ENCODE measurements at places on chromosomes 13 and 19. TPM values are rescaled to one million over a fixed set of nuclear protein-coding genes. Genes with fewer than 3 reads are reported as not detected.

GRCh38 chr13:36067746-36068381, 63.3 kb downstream of the DCLK1 start:
- no peak for DNase-seq

The ZIC2 gene
- total RNA-seq = not detected

The PGLYRP1 gene
- total RNA-seq = not detected

The DAND5 gene
- total RNA-seq = 0.32 TPM

DNA sequence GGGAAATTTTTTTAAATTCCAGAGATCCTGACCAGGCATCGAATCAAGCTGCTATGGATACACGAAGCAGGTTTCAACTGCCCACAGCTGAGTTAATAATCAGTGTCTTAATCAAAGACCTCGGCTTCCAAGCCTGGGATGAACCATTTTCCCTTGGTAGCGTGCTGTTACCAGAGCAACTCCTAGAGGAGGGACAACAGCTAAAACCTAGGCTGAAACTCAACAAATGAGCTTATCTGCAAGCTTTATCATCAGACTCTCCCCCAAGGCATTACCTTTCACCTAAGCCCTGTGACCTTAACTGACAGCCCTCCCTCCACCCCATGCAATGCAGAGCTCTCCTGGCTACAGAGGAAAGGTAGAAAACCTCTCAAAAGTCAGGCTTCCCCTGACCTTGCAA, 39.7 kb downstream of the RCBTB1 start:
- no peak for DNase-seq

The IGFL2 gene
- not detected for total RNA-seq

DNA sequence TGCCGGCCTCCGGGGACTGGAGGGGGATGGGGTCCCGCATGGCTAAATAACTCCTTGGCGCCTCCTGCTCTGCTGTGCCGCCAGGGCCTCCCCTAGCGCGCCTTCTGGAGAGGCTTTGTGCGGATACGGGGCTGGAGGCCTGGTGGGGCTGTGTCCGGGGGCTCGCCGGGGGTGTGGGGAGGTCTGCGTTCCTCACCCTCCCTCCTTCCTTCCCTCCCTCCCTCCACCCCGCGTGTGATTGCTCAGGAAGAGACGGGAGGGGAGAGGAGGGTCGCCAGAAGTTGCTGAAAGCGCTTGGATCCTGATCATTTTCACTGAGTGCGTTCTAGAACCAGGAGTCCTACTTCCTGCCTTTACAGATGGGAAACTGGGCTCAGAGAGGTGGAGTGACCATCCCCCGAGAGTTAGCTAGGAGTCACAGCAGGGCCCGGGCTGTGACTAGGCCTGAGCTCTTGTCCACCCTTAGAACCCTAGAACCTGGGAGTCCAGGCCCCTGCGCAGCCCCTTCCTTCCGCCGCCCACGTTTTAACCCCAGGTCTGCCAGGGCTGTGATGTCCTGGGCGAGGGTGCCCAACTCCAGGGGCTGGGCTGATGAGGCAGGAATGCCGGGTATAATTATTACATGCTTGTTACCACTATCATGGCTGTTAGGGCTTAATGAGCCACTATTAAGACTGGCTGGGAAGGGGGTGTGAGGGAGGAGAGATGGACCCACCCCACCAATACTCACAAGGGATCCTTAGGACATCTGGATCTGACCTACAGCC, 782 bp upstream of the JUND start:
- no peak for DNase-seq

DNA sequence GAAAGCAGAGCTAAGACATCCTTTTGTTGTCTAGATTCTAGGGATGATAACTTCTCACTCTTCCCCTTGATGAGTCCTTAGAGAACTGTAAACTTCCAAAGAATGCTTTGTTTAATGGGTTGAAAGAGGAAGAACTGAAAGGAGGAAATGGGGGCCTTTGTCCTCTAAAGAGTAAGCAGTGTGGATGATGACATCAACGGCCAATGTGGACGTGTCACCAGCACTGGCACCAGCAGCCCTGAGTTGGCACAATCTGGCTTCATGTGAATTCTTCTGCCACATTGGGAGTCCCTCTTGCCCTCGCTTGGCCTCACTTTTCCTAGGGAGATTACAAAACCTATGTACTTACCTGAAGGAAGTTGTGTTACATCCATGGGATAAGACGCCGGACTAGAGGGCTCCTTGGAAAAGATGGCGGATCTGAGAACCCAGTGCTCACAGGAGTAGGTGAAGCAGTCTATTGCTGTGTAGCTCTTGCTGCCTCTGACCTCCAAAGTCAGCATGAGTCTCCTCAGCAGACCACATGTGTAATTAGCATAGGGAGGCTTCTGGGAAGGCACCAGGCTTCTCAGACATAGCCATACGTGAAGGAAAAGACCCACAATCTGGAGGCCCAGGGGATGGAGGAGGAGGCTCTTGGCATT, 62.8 kb downstream of the RGCC start:
- DNase-seq = no peak

DNA sequence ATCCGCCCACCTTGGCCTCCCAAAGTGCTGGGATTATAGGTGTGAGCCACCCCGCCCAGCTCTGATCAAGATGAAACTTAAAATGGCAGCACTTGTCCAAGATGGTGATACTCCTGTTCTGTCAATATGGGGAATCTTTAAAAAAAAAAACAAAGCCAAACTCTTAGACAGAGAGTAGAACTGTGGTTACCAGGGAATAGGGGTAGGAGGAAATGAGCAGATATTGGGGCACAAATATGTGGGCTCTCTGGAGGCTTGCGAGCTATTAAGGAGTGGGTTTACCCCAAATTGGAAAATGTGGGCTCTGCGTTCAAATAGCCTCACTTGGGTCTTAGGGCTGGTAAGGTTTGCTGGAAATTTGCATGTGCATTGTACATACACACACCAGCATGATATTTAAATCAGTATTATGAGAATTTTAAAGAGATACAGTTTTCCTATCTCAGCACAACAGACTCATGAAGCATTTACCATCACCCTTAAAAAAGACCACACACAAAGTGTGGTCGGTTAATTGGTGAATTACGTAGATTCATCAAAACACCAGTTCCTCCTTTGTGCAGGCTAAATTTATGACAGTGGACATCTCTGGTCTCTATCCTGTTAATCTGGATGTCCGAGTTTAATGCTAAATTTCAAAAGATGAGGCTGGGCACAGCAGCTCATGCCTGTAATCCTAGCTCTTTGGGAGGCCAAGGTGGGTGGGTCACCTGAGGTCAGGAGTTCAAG, 11.3 kb downstream of the CD70 start:
- no peak for DNase-seq

GRCh38 chr13:41847216-41847615, 113.7 kb downstream of the VWA8 start:
- DNase-seq = no peak

DNA sequence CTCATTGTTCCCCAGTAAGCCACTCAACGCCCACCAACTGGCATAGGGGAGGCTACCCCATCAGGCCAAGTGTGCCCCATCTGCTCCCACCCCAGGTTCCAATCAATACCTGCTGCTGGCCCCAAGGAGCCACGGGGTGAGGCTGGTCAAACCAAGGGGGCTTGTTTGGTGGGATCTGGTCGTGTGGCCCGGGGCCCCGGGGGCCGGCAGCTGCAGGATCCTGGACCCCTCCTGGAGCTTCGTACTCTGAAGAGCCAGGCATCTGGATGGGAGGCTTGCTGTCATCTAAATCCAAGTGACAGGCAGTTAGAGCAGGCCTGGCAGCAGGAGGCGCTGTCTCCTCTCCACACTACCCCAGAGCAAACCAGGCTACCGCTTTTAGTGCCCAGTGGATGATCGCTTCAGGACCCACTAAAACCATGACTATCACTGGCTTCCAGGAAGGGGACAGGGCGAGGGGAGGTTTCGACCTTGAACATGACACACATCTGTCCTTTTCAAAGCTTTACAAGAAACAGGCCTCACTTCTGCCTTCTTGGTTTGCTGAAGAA, 14.2 kb downstream of the CHERP start:
- DNase-seq = no peak

- no peak for DNase-seq
Measured at GRCh38 chr13:25677956-25678355, 306.2 kb downstream of the ATP8A2 start.

DNA sequence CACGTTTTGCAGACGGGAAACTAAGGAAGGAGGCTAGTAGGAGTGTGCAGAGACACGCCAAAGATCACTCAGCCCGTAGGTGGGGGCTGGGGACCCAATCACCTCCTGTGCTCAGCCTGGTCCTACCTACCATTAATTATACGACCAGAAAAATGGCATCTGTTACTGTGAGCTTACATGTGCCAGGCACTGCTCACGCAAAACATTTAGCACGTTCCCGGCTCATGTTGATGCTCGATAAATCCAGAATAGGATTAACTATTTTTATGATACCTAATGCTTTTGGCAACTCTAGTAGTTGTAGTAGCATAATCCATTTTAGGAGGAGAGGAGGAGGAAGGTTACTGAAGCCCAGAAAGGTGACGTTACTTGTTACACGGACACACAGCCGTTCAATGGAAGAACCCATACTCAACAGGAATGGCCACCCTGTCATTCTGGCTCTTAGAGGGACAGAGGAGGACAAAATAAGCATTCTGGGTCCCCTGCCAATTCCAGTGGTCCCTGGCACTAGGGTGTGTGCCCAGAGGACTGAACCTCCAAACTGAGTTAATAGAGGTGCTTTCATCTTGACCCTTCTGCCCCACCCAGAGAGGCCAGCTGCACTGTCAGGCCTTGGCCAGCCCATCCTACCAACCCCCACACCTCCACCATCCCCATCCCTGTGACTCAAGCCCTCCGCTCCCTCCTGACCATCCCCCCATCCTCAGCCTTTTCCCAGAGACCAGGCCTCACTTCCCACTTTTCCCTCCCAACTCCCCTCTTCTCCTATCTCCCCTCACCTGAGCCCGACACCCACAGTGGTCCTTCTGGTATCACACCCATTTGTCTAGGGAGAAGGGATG, 5.0 kb upstream of the EML2 start:
- no peak for DNase-seq

The C19orf73 gene
- total RNA-seq = 8.2 TPM

The MBD3L2 gene
- total RNA-seq = not detected

GRCh38 chr19:7602240-7602934, 6.7 kb downstream of the CAMSAP3 start:
- no peak for DNase-seq

The ZNF700 gene
- total RNA-seq = 25.8 TPM

The FXYD1 gene
- total RNA-seq = 10.6 TPM

DNA sequence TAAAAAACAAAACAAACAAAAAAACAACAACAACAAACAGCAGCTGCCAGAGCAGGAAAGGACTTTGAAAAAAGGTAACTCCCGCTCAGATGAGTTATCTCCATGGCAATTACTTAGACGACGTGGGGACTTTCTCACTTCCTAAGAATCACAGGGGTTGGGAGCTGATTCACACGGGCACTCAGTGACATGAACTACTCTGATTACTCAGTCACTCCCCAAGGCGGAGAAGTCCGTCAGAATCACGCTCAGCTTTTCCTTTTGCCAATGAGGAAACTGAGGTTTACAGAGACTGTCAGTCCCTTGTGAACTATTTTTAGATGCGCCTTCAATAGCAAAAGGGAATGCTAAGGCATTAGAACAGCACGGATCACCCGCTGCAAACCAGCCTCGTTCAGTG, 32.3 kb upstream of the MATK start:
- DNase-seq = no peak

The LENG9 gene
- 1.1 TPM for total RNA-seq

GRCh38 chr19:19405971-19406877, 749 bp downstream of the GATAD2A start:
- peak; percentile 57 for DNase-seq

DNA sequence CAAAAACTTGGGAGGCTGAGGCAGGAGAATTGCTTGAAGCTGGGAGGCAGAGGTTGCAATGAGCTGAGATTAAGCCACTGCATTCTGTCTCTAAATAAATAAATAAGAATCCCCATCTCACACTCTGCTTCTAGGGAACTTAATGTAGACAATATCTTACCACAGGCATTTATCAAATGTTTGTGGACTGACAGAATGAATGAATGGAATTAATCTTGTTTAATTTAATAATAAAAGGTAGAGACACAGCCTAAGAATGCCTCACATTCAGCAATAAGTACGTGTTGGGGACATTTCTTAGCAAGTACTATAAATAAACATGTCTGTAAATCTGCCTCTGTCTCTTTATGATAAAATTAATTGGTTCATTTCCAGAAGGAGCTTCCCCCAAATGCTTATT, 36.2 kb upstream of the RBM26 start:
- no peak for DNase-seq

- no peak for DNase-seq
Measured at GRCh38 chr19:53771144-53771543, 53.0 kb downstream of the NLRP12 start.

GRCh38 chr19:51692468-51692867, 662 bp upstream of the SPACA6 start:
- DNase-seq = no peak

The NLRP4 gene
- not detected for total RNA-seq

DNA sequence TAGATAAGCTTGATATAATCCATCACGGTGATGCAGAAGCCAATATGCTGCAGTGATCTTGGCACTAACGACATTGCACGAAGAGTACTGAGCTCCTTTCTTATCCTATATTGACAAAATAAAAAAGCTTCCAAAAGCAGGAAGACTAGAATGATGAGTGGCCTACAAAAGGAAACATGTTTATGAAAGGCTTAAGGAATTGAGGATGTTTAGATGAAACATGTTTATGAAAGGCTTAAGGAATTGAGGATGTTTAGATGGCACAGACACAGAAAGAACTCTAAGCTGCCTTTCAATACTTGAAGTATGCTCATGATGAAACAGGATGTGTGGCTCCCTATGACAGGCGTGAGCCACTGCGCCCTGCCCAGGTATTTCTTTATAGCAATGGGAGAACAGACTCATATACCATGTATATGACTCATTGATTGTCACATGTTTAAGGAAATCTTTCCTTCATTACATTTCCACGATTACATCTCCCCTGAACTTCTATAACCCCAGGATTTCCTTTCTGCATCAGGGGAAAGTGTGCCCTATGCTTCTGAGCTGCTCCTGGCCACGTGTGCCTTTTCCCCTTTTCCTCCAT, 690.8 kb upstream of the ARGLU1 start:
- DNase-seq = no peak

DNA sequence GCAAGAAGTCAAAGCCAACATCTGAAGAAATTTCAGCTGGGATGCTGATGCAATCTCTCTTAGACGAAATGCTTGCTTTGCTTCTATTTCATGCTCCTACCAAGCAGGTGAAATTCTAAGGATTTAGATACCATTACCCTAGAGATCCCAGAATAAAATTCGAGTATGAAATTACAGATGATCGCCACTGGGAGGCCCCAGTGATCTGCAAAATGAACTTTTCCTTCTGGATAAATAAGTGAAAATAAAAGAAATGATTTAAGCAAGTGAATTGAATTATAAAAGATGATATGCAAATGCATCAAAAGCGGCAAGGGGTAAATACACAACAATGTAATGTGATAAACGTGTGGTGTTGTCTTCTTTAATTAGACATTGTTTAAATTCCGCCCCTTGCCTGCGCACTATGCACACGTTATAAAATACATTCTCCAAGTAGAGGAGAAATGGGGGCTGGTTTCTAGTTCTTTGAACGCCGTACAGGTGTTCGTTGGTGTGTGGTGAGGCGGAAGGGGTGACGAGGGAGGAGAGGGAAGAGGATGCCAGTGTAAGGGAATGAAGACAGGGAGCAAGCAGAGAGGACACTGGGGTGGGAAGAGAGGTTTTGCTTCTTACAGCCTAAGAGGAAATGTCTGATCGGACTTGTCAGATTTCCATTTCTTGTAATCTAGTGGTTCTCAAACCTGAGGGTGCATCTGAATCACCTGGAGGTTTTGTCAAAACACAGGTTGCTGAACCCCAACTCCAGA, 58.0 kb downstream of the ERCC5 start:
- DNase-seq = no peak
